ENCODE measurements at places on chromosomes 16 and 17.

GRCh38 chr17:77316191-77316641 is 175.4 kb downstream of the SEC14L1 start:
- DNase-seq = no peak

DNA sequence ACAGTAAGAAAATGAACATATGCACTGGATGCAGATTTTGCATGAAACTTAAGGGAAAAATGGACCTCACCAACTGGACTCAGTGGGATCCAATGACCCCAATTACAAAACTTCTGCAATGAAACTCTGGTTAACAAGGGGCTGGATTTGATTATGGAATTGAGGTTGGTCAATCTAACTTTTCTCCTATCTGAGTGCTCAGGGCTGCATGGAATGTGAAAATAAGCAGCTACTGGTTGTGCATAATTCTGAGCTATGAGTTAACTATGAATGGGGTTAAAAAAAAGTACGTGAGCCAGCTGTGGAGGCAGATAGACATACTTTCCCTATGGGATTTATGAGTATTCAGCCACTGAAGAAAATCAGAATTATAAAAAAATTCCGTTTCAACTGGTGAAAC is 9.2 kb downstream of the FAM20A start:
- no peak for DNase-seq

GRCh38 chr16:15879255-15879811 is 9.1 kb downstream of the CEP20 start:
- DNase-seq = no peak

DNA sequence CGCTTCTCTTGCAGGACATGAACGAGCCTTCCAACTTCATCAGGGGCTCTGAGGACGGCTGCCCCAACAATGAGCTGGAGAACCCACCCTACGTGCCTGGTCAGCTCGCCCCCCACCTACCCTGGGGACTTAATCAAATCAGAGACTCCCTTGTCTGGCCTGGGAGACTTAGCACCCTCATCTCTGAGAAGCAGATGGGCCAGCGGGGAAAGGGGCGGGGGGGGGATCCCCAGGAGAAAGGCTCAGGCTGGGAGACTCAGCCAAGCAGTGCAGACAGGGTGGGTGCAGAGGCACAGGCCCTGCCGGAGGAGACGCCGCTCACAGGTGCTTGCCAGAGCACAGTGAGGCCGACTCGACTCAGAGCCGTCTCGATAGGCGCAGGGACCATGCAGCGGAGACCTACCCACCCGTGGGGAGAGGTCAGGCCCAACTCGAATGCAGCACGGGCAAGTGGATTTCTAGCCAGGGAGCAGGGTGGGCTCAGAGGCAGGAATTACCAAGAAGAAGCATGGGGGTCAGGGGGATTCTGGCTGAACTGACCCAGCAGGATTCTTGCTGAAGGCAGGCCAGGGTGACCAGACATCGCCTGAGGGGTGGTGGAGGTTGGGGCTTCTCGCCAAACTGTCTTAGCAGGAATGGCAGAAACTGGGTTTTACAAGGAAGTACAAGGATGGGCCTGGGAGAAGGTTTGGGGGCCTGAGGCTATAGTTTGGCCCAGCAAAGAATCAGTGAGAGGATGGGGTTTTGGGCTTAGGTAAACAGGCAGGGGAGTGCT is 9.7 kb downstream of the GAA start:
- DNase-seq = no peak

DNA sequence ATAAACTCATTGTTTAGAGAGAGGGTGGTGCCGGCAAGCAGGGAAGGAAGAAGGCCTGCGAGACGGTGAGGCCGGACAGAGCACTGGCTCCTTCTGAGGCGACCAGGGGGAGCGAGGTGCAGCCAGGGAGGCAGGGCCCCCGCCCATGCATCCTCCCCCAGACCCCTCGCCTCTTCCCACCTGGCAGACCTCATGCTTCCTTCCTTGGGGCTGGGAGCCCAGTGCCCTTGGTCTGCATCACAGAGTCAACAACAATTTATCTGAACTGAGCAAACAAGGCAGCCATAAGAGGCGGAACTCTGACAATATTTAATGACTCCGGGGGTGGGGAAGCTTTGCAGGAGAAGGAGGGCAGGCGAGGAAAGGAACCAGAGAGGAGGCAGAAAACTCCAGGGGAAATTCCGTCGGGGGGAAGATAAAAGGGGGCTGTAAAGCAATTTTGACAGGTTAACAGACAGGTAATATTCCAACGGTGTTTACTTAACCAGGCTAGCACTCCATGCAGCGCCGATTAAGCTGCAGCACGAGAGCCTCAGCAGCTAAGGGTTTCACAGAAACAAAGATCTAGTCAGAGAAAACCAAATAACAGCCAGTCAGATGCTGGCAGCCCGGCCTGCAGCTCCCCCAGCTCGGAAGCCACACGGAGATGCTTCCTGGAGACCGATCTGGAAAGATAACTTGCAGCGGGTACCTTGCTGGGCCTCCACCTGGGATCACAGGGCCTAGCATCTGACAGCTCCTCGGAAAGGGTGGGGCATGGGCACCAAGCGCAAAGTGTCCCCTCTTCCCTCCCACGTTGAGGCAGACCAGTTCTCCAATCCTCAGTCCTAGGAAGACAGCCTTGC is 398.2 kb downstream of the SOX9 start:
- DNase-seq = no peak

DNA sequence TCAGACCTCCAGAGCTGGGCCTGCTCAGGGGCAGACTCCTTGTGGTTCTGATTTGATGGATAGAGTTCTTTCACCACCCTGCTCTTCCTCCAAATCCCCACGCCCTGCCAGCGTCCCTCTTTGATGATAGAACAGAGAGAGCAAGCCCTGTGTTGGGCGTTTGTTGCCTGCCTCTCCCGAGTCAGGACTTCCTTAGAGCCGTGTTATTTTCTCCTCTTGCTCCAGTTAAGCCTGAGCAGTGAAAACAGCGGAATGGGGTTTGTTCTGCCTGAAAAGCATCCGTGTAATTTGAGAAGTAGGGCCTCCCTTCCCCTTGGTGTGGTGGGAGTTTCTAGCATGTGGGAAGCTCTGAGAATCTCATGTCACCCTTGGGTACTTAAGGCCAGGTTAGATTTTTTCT is 22.1 kb downstream of the TMEM94 start:
- DNase-seq = no peak

DNA sequence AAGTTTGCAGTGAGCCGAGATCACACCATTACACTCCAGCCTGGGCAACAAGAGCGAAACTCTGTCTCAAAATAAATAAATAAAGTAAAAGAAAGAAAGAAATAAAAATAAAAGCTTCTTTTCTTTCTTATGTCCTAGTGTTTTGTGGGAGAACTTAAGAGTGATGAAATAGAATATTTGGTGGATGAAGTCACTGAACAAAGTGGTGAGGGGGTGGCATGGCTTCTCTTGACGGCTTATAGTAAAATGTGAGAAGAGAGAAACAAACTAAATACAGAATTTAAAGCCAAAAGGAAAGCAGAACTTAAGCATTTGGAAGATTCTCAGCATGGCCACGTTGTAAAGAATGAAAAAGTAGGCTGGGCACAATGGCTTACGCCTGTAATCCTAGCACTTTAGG is 15.3 kb downstream of the SGF29 start:
- no peak for DNase-seq

- no peak for DNase-seq
These were observed 9.1 kb downstream of the SLC22A31 start for GRCh38 chr16:89191033-89191900.

GRCh38 chr16:72380283-72380682 is 208.3 kb upstream of the PMFBP1 start:
- DNase-seq = no peak

DNA sequence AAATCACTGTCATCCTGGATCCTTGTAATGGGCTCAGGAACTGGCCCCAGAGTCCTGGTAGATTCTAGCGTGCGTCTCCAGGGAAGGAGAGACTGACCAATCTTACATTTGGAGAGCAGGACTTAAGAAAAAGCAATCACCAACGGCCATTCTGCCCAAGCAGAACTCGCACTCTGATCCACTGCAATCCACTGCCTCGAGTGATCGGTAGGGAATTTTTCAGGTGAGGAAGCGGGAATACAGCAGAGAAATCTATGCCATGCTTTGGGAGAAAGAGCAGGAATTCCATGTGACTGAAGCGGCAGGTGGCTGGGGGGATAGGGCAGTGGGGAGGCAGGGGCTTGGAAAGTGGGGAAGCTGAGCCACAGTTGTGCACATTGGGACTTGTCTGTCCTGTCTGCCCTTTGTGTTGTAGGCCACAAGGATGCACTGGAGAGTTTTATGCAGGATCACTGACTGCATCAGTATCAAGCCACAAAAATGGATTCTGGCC is 143.9 kb upstream of the HS3ST2 start:
- no peak for DNase-seq

DNA sequence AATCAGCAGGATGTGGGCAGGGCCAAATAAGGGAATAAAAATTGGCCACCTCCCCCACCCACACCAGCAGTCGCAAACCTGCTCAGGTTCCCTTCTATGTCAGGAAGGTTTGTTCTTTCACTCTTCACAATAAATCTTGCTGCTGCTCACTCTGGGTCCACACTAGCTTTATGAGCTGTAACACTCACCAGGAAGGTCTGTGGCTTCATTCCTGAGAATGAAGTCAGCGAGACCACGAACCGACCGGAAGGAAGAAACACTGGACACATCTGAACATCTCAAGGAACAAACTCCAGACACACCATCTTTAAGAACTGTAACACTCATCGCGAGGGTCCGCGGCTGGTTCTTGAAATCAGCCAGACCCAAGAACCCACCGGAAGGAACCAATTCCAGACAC is 115.5 kb upstream of the TBX2 start:
- DNase-seq = no peak

- DNase-seq = no peak
These were observed 1.3 kb downstream of the FOXC2 start for GRCh38 chr16:86567701-86568581.

- DNase-seq = no peak
These were observed 359.3 kb downstream of the NPIPA8 start for GRCh38 chr16:17977260-17977659.

GRCh38 chr16:89563639-89564392 is 3.3 kb downstream of the RPL13 start:
- no peak for DNase-seq

DNA sequence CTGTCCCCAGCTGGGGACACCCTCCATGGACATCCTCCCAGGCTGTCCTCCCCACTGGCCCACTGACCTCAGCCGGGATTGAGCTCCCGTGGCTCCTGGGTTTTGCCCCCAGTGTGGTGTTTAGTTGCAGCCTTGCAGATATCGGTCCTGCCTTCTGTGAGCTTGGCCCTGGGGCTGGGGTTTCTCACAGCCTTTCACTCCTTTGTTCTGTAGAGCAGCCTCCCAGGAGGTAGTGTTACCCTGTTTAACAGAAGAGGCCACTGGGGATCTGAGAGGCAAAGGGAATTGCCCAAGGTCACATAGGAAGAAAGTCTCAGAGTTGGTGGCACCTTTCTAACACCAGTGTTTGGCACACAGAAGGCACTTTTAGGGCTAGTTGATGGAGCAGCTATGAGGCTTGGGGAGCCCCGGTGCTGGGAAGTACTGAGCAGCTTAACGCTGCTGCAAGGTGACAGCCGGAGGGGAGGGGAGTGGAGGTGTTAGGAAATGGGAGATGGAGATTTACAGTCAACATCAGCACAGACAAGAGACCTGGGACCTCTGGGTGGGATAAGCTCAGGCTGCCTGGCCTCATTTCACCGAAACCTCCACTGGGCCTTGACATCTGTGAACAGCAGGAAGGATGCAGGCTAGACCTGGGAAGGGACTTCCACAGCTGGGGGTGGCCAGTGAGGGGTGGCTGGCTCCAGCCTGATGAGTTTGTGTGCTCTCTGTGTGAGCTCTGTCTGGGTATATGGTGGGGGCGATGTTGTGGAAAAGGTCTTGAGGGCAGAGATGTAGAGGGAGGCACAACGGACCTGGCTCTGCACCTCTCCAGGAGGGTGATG is 26.1 kb downstream of the CACNA1G start:
- DNase-seq = no peak

- DNase-seq = no peak
These were observed 27.5 kb upstream of the NKD1 start for GRCh38 chr16:50520451-50521245.

DNA sequence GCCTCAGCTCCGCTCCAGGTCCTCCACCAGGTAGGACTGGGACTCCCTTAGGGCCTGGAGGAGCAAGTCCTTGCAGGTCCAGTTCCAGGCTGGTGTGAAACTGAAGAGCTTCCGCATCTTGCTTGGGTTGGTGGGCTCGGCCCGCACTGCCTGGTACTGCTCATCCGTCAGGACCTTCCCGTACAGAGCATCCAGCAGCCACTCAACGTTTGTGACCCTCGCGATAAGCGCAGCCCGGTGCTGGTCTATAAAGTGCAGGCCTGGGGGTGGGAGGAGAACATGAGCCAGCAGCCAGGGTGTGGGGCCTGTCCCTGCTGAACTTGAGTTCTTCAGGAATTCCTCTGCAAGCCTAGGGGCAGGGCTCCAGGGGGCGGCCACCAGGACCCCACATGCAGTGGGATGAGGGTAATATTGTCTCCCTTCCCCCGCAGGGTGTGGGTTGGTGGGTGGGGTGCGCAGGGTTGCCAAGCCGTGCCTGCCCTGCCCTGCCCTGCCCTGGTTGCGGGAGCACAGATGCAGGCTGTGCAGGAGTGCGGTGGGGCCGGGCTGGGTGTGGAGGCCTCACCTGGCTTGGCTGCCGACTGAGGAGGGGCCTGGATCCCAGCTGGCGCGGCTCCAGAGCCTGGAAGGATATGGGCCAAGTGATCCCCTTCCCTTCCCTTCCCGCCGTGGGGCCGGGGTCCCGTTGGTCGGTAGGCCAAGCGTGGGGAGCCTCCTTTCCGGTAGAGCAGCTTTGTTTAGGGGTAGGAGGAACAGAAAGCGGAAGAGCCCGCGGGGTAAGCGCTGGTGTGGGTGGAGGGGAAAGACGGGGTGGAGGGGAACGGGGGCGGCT is 762 bp downstream of the PYCARD start:
- DNase-seq = no peak

DNA sequence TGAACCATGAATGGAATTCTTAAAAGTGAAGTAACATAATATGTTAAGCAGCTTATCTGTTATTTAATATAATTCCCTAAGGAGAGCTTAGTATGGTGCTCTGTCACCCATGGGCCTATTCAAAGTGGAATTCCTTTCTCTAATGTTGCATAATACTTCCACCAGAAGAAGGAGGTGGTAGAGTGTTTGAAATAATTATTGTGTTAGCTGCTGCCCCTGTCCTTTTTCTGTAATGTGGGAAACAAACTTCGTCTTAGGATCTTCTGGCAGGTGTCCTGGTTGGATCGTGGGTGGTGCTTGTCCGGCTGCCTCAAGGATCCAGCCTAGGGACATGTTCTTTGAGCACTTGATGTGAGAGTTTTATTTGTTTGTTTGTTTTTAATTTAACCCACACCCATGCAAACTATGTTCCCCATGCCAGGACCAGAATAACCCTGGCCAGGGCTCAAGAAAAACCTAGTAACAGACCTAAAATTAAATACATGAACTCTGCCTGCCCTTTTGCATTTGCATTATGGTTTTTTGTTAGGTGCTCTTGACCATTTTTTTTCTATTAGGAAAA is 46.1 kb downstream of the ZNRF1 start:
- DNase-seq = no peak

All from stimulated activated CD4-positive, alpha-beta T cell treated with anti-CD3 and anti-CD28 coated beads, Interleukin-1b, Interleukin-23, amount 100 ng/mL, for 24 hours (primary cell).